Kidney capillary endothelial cell (primary cell): ENCODE measurements at places on chromosomes 1 and 21.

DNA sequence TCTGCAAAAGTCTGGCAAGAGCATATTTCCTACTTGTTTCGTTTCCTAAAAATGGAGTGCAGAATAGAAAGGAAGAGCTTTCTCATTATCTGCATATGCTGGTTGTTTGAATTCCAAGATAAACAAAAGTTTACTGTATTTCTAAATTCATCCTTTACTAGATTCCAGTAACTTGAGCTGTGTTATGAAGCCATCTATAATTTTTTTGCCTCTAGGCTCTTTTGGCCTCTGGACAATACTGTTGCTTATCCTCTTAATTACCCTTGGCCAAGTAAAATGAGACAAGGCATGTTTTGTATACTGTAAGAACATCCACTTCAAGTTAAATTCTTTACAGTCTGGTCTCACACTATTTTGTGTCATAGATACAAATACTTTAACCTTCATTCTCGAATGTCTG, 45.6 kb upstream of the HFM1 start:
- DNase-seq, result no peak

- DNase-seq, result peak; percentile 38
These were observed 1.8 kb downstream of the CCDC17 start for GRCh38 chr1:45621895-45622523.

GRCh38 chr1:95021805-95022643, 50.7 kb downstream of the ALG14 start:
- DNase-seq, result no peak

DNA sequence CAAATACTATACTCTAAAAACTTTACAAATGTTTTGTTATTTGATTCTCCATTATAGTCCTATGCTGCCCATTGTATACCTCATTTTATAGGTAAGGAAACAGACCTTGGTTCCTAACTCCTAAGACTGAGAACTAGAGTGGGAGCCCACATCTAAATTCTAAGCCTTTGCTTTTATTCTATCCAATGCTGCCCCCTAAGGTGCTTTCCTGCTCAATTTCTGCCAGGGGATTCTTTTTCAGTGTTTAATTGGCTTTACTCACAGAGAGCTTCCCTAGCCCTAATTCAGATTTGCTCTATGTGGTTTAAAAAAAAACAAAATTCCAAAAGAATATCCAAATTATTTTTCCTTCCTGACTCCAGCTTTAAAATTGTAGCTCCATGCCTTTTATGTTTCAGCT, 64.5 kb downstream of the KIF14 start:
- DNase-seq, result no peak

DNA sequence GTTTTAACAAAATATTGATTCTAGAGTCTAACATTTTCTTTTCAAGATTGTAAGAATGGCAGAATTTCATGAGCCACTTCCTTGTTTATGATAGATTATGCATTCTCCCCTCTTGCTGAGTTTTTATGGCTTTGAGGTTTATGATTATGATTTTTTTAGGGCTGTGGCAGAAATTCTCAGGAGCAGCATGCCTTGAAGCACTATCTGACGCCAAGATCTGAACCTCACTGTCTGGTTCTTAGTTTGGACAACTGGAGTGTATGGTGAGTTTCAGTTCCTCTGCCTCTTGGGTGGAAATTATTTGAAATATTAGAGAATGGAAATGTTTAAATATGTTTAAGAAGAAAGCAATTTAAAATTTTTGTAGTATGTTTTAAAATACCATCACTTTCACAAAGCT, 10.2 kb downstream of the USP16 start:
- no peak for DNase-seq

- DNase-seq, result no peak
These were observed 711.2 kb downstream of the MRPL39 start for GRCh38 chr21:24895885-24896734.

GRCh38 chr1:93034397-93034796, 44.7 kb upstream of the MTF2 start:
- DNase-seq, result no peak

DNA sequence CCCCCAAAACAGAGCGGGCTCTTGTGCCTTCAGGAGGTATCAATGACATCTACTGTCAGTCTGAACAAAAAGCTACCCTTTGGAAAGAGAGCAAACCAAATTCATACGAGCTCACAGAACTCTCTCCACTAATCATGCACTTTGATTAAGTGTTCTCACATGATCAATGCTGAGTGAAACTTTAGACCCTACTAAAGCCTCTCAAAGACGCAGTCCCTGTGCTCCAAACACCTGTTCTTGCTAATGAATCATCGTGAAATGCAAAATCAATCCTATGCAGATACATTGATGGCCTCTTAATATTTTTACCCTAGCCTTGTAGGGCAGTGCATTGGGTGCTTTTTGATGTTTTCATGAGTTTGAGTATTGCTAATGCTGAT, 113.4 kb downstream of the ZBTB18 start:
- no peak for DNase-seq

DNA sequence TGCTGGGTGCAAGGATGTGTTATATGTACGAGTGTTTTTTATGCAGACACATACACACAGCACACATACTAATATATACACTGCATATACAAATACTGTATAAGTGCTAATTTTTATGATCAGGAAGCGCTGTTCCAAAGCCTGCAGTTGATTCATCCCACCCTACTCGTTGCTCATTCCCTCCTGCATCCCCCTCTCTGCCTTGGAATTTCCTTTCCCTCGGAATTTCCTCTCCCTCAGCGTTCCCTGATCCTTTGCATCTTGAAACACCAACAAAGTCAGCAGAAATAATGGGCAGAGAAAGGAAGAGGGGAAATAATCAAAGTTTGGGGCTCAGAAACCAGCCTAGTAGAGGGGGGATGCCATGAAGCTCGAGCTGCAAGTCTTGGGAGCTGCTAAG, 98.9 kb downstream of the CSMD2 start:
- DNase-seq, result no peak

- no peak for DNase-seq
These were observed 2.4 kb upstream of the IER5 start for GRCh38 chr1:181086091-181086490.

DNA sequence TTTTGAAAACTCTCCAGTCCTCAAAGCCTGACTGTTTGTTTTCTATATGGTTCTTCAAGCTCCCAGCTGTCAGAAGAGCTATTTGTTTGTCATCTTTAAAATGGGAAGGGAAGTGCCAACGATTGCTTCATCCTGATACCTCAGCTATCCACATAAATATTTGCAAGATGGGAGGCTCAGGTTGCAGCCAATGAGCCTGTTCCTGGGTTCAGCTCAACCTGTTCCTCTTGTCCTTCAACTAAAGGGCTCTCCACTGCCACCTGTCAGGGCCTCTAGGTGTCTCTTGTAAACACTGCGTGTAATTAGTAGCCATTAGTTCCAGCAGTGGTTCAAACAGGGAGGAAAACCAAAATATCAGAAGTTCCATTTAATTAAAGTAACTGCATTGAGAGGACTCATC, 445.1 kb downstream of the AJAP1 start:
- no peak for DNase-seq

DNA sequence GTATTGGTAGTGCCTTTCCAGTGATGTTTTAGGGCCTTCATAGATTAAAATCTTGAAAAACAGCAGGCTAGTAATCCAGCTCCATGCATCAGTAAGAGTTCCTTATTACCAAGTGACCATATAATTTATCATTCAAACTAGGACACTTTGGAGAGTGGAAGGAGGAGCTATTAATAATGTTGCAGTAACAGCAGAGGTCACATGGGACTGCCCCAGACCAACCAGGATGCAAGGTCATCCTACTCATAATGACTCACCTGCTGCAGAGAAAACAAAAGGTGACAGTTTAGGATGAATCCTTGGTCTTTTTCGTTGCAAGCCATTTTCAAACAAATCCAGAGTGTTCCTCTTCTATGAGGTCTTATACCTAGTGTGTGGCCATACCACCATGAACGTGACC, 187.4 kb downstream of the NUF2 start:
- peak; percentile 44 for DNase-seq

DNA sequence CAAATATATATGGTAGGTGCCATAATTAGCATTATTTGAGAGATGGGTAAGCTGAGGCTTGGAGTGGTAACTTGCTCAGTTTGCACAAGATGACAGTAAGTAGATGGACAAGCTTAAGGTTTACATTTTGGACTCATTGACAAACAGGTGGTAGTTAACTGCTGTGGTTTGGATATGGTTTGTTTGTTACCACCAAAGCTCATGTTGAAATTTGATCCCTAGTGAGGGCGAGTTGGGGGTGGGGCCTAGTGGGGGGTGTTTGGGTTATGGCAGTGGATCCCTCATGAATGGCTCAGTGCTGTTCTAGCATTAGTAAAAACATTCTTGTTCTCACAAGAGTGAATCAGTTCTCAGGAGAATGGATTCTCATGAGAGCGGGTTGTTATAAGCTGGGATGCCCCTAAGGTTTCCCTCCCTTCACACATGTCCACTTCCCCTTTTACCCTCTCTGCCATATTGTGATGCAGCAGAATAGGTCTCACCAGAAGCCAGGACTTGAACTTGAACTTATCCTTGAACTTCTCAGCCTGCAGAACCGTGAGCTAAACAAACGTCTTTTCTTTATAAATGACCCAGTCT, 6.6 kb upstream of the PRRX1 start:
- no peak for DNase-seq

DNA sequence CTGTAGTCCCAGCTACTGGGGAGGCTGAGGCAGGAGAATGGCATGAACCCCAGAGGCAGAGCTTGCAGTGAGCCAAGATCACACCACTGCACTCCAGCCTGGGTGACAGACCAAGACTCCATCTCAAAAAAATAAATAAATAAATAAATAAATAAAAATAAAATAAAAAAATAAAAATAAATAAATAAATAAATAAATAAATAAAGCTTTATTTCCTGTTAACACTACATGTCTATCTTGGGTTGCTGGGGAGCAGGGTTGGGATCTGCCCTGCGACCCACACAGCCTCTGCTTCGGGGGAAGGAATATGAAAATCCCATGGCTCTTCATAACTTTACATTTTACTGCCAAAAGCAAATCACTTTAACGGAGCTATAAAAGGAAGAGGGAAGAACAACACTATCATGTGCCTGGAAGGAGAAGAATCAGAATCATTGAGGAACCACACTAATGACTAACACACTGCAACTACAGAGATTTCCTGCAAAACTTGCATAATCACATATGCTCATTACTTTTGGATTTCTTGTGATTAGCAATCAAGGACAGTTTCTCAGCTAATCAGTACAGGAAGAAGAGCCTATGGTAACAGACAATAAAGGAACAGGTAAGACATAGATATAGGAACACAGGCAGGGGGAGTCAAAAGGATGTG, 72.8 kb upstream of the CD55 start:
- no peak for DNase-seq
